Activated CD4-positive, alpha-beta T cell treated with anti-CD3 and anti-CD28 coated beads for 1 hour (primary cell): ENCODE measurements at places on chromosomes 3 and 15.

DNA sequence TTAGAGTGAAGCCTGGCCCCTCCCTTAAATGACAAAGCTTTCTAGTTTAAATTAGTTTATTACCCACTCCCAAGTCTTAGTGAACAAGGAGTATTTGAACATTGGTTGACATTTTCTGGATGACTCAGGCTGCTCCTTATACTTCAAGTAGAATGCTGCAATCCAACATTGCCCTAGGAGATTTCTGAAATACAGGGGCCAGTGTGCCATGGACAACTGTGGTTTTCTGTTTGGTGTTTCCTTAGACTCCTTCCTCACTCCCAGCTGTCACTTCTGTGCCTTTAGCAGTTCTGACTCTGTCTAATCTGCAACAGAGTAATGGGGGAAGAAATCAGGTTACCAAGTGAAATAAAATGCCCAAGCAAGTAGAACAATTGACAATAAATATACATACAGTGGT lies 116.1 kb upstream of the P2RY1 start:
- DNase-seq: no peak

DNA sequence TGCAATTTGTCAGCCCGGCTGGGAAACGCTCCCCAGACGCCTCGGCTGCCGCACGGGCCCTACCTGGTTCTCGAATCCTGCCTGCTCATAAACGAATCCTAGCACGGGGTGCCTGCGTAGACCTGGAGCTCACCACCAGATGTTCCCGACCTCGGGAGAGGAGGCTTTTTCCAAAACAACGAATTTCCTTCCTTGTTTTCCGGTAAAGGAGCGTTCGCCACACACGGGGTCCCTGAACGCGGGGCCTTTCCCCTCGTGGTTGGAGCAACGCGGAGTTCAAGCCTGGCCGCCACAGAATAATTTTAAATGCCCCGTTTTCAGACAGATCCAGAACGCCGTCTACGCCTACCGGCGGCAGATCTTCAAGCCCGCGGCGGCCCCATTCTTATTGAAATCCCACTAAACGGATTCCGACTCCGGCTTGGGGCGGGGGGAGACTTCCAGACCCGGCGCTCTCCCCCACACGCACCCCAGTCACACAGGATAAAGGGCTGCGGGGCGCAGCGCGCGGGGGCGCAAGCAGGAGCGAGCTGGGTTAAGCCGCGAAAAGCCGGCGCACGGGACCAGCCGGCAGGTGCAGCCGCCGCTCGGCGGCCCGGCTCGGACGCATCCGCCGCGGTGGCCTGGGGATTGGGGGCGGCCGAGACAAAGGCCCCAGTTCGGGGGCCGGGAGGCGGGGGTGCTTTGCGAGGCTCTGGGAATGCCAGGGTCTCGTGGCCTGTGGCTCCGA lies 895 bp downstream of the GATA2 start:
- no peak for DNase-seq

GRCh38 chr3:175002732-175003143 lies 143.6 kb downstream of the NAALADL2 start:
- DNase-seq: no peak

GRCh38 chr3:33372218-33373081 lies 67.8 kb downstream of the UBP1 start:
- DNase-seq: no peak

GRCh38 chr3:31312400-31312799 lies 220.3 kb upstream of the STT3B start:
- DNase-seq: no peak

DNA sequence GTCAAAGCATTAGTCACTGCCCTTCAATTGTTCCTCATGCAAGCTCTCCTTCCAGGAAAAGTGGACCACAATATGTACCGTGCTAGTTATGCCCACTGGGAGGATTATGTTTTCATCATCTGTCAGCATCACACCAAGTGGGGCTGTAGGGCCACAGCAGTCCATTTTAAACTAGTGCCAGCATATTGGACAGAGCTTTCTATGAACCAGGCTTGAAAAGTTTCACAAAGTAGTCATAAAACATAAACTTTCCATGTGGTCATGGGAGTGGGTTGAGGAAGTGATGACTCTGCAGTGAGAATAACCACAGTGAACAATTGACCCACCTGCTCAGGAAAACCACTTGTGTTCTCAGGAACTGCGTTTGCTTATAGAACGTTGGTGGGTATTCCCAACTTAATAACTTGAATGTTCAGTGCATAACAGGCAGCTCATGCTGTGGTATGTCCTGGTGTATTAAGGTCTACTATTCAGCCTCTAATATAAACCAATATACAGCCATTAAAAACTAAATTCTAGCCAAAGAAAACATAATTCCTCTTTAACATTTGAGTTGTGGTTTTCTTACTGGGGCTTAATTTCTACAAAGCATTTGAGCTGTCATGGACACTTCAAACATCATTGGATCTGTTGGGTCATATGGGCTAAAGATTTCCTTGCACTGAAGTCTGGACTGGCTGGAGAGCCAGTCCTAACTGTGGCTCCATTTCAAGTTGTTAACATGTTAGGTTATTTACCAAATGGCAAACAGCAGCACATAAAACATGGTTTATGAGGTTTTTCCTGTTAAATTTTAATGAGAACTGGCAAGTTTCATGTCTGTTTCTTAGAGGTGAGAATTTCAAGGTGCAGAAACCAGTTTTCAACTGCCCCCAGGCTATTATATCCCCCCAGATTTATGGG lies 274.1 kb downstream of the OTOL1 start:
- no peak for DNase-seq

DNA sequence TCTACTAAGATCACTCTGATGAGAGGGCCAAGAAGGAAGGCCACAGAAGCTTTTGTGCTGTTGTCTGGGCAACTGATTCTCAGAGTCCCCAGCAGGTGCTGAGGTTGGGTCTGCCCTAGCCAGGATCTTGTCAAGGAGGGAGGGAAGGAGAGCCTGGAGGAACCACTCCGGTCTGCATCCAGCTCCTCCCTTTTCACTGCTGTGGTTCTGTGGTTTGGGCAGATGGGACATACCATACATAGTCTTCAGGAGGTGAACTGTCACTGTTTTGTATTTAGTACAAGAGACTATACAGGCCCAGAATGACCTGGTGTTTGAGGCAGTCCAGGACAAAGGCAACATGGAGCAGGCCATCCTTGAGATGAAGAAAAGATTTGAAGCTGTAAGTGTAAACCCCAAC lies 21.9 kb downstream of the C3orf62 start:
- no peak for DNase-seq

DNA sequence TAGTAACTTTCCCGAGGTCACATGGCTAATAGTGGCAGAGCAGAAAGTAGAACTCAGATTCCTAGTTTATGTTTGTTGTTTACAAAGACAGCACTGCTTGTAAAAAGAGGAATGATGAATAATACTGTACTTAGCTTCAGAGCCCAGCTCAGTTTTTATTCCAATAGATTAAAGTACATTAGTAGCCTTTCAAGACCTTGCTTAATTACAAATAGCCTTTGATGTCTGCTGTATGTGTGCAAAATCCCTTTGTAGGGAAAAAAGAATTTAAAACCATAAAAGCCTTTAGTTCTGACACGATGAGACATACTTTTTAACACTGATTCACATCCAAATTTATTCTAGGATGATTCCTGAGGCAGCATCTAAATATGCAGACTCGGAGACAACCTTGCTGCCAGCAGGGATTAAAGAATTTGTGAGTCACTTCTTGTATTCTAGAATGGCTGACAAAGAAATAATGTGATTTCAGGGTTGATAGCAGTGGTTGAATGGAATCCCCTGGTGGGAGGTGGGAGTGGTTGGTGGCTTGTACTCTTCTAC lies 324.2 kb upstream of the TGFBR2 start:
- DNase-seq: no peak

DNA sequence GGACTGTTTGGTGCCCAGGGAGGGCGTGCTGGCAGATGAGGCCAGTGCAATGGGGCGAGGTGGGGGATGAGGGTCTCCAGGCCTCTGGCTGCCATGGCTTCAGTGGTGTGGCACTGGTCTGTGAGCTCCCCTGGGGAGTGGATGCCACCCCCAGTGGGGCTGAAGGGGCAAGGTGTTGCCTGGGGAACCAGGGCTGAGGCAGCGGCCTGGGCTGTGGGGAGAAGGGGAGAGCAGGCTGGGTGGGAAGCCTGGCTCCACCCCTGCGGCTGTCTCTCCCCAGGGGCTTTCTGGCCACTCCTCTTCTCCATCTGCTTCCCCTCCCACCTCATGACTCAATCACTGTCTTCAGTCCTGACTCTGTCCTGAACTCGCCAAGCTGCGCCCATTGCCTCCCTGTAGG lies 88.4 kb upstream of the TLE3 start:
- no peak for DNase-seq

- no peak for DNase-seq
Measured at GRCh38 chr15:93837450-93837849, 393.9 kb upstream of the MCTP2 start.

DNA sequence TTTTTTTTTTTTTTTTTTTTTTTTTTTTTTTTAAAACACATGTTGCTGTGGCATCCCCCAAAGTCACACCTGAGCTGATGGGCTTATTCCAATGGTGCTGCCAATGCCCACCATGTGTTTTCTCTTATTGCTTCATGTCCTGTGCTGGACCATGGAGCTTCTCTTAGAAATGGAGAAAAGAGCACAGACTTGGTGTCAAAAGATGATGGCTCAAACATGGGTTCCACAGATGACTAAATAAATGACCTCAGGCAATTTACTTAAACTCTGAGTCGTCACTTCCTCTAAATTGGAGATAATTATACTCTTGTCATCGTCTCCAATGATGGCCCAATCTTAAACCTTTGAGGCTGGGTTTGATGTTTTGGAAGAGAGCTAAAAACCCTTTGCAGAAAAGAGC lies 28.1 kb downstream of the CHST2 start:
- DNase-seq: no peak

DNA sequence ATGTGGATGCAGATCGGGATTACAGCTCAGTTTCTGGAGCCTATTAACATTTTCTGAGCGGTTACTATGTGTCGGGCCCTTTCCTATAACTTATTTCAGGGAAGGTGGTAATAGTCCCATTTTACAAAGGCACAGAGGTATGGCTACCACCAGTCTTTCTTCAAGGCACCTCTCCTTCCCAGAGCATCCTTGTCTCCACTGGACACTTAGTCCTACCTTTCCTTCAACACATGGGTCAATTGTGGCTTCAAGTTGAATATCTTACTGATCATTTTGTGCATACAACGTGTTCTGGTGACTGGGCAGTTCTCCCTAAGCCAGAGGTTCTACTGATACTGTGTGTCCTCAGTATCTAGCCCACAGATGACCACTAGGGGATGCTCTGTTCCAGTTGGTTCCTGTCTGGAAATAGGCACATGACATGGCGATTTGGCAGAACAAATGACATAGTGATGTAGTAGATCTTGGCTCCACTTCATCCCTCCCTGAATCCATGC lies 60.7 kb upstream of the CMTM8 start:
- peak; percentile 13 for DNase-seq

GRCh38 chr3:13896473-13897154 lies 16.7 kb upstream of the WNT7A start:
- DNase-seq: peak; percentile 37

- no peak for DNase-seq
Measured at GRCh38 chr3:98512576-98512975, 10.1 kb downstream of the CLDND1 start.

GRCh38 chr3:17942856-17943255 lies 200.4 kb upstream of the TBC1D5 start:
- DNase-seq: no peak

DNA sequence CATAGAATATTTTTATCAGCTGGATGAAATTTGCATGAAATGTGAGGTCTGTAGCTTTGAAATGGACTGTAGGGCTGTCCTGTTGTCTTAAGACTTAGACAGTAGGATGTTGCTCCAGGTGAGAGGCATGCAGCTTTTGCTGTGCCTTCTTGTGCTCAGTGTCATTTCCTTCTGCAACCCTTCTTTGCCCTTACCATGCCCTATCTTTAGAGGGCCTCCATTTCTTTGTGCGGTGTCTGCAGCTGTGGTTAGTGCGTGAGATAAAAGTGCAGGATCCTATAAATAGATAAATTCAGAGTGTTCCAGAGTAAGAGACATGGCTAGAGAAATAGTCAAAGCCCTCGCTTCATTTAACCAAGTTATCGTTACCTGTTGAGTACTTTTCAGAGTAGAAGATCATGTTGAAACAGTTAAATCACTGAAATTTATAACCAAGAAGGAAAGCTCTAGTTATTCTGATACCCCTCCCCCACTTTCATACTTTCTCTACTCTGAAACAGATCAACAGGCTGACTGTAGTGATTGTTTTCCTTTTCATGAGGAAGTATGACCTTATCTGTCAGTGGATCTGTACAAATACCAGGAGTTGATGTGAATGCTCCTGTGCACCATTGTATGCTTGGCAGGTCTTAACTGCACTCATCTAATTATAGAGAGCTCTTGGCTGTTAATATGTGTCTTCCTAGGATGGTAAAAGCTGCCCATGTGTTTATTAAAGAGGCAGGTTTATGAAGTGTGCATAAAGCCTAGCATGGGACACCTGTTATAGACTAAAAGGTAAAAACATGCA lies 18.2 kb downstream of the EIF3J start:
- no peak for DNase-seq

GRCh38 chr3:74582982-74583381 lies 31.5 kb downstream of the CNTN3 start:
- DNase-seq: no peak

- DNase-seq: no peak
Measured at GRCh38 chr15:55784286-55784685, 41.3 kb upstream of the PRTG start.

DNA sequence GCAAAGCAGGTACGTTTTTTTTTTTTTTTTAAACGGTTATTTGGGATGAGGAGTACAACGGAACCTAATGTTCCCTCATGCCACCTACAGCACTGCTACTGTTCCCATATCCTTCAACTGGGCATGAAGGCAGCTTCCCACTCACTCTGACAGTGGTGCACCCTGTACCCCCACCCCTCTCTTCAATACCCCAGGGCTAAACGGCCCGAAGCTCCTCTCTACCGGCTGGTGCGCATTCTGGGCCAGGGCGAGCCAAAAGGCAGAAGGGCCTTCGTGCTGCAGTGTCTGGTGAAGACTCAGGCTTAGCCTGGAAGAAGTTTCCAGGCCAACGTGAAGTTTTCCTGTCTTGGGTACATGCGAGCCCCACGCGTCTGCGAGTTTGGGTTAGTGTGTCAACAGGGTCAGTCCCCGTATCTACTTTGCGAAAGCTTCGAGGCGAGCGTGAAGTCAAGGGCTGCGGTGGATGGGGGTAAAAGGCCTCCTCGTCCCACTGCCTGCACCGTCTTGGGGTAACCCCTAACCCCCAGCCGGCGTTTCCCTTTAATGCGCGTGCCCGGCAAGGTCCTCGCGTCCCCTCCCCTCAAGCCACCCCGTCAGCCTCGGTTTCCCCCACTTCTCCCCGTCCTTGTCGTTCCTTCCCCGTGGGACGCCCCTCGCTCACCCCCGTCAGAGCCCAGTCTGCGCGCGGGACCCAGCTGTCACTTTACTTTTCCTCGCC lies 765 bp upstream of the UBE2E2 start:
- DNase-seq: no peak

DNA sequence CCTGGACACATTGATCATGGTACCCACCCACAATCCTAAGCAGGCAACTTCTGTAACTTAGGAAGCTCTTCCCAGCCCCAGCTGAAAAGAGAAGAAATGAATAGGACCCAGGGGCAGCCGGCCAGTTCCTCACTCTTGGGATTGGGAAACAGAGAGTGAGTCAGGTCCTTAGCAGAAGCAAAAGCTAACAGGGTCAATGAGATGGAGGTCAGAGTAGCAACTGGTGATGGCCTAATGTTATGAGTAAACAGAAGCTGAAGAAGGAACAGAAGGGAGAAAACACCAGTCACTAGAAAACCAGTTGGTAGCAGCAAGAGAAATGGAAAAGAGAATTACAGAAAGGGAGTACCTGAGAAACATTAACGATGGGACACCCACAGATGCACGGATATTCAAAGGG lies 20.0 kb downstream of the RIOX2 start:
- DNase-seq: no peak

- DNase-seq: no peak
Measured at GRCh38 chr15:57373251-57373881, 2.9 kb upstream of the CGNL1 start.

- DNase-seq: no peak
Measured at GRCh38 chr15:93497291-93497690, 408.3 kb upstream of the RGMA start.
